ENCODE measurements at places on chromosomes 7 and 10. TPM values are rescaled to one million over a fixed set of nuclear protein-coding genes. Genes with fewer than 3 reads are reported as not detected.

ADRB1 gene
- polyA plus RNA-seq, result not detected

DNA sequence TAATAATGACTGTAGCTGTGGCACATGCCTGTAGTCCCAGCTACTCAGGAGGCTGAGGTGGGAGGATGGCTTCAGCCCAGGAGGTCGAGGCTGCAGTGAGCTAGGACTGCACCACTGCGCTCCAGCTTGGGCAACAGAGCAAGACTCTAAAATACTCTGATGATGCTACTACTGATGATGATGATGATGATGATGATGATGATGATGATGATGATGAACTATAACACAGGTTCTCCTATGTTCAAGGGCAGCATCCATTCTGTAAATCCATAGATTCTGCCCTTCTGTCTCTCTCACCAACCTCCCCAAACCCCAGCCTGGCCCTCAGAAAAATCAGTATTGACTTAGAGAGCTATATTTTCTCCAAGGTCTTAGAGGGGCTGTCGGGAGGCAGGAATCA, 22.8 kb upstream of the EN2 start:
- no peak for DNase-seq

DNA sequence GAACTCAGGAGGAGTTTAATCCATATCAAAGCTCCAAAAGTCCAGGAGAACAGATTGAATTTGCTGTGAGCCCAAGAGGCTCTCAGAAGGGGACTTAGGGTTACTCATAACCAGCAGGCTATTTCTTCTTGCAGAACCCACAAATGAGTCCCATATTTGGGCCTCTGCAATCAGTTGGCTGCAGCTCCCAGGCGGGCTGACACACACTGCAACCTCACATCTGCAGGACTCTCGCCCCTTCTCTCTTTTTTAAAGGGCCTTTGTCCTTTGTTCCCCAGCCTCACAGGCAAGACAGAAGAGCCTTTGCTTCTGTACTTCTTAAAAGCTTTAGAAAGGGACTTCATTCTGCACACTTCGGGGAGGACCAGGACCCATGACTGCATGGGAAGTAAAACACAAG, 26.7 kb downstream of the CREB3L2 start:
- DNase-seq, result no peak

ZNF212 gene
- polyA plus RNA-seq, result 9.3 TPM

DNA sequence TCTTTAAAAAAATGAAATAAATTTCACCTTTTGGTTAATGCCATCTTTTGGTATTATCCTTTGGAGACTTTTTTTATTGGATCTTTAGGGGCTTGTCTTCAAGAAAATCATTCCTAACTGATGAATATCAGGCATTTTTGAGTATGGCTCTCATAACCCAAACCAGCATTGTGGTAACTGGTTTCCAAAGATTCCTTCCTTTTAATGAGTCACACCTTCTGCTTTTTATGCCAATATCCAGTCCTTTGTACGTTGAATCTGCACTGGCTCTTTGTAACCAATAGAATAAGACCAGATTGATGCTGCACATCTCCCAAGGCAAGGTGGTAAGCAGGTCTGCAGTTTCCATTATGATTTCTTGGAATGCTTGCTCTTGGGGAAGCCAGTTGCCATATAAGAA, 89.1 kb downstream of the GPR158 start:
- no peak for DNase-seq

ADIRF gene
- polyA plus RNA-seq, result not detected

- no peak for DNase-seq
Observed at GRCh38 chr10:80909254-80909653, 371.6 kb downstream of the SH2D4B start.

GRCh38 chr7:25727446-25727845, 424.6 kb upstream of the NFE2L3 start:
- DNase-seq, result no peak

DNA sequence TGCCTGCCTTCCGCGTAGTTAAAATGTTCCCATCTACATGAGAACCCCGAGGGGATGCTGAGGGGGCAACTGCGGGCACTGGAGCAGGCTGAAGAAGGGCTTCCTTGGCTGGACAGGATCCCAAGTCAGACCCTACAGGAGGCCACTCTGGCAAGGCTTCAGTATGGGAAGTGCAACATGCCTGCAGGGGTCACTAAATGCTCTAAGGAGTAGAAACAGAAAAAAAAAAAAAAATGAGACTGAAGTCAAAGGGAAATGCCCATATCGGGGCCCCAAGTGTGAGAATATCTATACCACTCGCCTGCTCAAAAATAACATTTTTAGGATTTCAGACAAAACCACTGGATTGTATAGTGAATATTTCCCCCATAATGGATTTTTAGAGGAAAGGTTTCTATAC, 33.5 kb downstream of the FAM204A start:
- no peak for DNase-seq

- no peak for DNase-seq
Observed at GRCh38 chr7:114943953-114944744, 22.3 kb downstream of the MDFIC start.

C7orf57 gene
- 0.41 TPM for polyA plus RNA-seq

DNA sequence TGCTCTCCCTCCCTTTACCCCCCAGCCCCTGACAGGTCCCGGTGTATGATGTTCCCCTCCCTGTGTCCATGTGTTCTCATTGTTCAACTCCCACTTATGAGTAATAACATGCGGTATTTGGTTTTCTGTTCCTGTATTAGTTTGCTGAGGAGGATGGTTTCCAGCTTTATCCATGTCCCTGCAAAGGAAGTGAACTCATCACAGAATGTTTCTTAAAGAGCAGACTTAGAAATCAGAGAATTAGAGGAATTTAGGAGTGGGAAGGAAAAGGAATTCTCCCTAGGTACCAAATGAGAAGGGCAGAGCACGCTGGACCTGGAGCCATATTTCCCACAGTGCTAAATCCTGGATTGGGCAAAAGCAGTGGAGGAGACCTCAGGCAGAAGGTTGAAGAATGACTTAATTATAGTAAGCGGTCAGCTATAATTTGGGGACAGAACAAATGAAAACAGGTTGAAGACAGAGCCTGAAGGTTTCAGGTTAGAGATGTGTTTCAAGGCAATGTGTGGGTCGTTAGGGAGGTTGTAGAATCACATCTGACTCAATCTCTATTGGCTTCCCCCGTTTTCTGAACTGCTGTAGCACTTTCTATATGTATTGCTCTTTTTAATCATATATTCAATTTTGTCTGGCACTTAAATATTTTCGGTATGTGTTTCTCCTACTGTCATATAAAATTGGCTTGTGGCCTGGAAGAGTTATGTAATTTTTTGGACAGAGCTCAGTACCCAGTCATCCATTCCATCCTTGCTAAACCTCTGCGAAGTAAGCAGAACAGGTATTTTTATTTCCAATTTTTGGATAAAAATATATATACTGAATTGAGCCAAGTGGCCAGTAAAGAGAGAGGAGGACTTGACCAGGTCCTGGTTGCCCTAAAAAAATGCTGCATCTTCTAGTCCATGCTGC, 210.5 kb upstream of the KLF6 start:
- DNase-seq, result no peak

DNA sequence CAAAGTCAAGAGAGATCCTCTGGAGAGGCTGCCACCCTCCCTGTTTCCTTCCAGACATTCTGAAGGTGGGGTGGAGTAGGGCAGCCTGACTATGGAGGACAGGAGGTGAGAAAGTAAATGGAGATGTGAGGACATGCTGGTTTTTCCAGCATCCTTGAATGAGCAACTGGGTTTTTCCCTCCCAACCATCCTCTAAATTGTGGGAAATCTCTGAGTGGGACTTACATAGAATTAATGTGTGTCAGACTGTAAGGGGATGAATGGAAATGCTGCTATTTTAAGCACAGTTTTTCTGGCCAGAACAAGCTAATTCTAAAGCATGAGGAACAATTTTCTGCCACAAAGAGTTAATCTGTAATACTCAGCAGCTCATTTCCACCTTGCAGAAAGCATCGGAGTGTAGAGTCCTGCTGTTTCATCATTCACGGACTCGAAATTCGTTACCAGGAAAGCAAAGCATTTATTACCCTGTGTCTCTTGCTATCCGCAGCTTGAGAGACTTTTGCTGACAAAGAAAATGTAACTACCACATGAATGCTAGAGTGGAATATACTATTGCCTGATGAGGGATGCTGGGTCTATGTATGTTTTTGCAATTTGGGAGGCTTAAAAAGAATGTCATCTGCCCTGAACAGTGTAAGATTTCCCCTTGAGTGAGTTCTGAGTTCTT, 213.0 kb downstream of the CELF2 start:
- DNase-seq, result no peak

DNA sequence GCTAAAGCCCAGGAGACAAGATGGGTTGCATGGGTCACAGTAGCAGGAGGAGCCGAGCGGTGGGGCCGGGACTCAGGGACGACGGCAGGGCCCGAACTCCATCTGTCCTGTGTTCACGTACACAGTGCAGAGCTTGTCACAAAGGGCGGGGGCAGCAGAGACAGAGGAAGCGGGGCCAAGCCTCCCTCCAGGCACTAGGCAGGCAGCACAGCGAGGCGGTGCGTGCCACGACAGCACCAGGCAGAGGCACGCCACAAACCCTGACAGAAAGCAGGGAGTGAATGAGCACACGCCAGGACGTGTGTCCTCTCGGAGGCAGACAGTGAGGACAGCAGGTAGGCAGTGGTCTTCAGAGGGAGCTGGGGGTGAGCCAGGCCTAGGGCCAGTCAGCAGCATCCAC, 177.8 kb downstream of the MAD1L1 start:
- no peak for DNase-seq

EGFR gene
- polyA plus RNA-seq, result 30.7 TPM

DNA sequence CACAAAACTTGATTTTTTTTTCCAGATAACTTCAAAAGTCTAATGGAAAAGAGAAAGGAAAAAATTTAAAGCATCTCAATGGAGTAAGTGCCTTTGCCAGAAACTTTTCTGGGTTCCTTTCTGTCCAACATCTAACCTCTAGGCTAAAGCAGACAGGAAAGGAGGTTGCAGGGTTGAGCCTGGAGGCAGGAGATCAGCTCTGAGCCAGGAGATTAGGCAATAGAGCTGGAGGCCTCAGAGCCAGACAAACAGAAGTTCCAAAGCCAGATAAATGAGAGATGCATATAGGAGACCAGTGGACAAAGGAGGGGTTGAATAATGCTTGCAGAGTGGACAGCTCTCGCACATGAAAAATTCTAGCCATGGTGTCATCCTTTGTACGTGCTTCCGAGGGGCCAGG, 42.9 kb downstream of the CHN2 start:
- no peak for DNase-seq

GRCh38 chr7:122423591-122423990, 119.0 kb upstream of the FEZF1 start:
- no peak for DNase-seq

TFEC gene
- 0.02 TPM for polyA plus RNA-seq

GRCh38 chr10:123136806-123137642, 1.3 kb downstream of the HMX3 start:
- no peak for DNase-seq

DNA sequence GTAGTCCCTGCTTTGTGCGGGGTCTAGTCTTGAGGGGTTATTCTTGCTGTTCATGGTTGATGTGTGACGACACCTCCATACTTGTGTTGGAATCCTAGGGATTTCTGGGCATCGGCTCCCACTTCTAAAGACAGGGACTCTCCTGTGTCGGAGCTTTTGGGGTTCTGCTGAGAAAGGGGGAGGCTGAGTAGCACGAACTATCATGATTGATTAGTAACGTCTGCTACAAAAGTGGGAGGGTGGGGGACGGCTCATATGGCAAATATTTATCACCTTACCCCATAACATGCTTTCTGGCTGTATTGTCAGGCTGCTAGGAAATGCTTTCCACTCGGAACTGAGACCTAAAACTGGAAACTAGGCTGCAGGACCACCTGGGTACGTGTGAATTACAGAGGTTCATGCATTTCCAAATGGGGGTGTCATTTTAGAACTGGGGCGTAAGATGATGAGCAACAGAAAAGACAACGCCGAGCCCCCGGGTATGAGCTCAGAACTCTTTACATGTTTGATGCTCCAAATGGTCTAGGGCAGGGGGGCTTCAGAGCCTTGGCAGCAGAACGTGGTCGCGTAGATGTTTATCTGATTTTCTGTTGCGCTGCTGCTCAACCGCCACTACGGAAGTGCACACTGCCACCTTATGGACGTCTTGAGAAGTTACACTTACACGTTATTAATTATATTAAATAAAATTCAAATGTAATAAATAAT, 15.1 kb upstream of the NME8 start:
- peak; percentile 60 for DNase-seq

TMEM229A gene
- 0.88 TPM for polyA plus RNA-seq

- no peak for DNase-seq
Observed at GRCh38 chr10:3537518-3537917, 247.5 kb downstream of the KLF6 start.

CALHM3 gene
- not detected for polyA plus RNA-seq

XRCC2 gene
- 3.4 TPM for polyA plus RNA-seq

GRCh38 chr10:17989908-17990767, 38.4 kb downstream of the SLC39A12 start:
- no peak for DNase-seq

DNA sequence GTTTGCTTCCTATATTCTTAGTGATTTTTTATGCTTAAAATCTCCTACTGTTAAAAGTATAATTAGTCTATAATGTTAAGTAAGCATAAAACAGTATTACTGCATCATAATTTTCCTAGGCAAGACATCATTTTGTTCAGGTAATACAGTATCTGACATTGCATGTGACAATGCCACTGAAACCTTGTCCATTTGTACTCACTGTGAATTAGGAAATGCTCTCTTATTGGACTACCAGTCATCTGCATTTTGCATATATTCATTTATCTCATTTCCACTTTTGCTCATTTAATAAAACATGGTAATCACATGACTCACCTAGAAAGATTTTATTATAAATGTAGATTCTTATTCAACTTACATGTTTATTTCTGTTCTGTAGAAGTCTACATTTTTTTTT, 379.1 kb downstream of the ETV1 start:
- DNase-seq, result no peak

CLDN4 gene
- 4.6 TPM for polyA plus RNA-seq

- DNase-seq, result no peak
Observed at GRCh38 chr7:157539521-157539920, 202.7 kb downstream of the DNAJB6 start.

GRCh38 chr10:107740962-107741690, 576.6 kb upstream of the SORCS1 start:
- no peak for DNase-seq

GRCh38 chr7:63789378-63790176, 209.1 kb upstream of the ZNF722 start:
- DNase-seq, result peak; percentile 94

AKR1D1 gene
- not detected for polyA plus RNA-seq

DNA sequence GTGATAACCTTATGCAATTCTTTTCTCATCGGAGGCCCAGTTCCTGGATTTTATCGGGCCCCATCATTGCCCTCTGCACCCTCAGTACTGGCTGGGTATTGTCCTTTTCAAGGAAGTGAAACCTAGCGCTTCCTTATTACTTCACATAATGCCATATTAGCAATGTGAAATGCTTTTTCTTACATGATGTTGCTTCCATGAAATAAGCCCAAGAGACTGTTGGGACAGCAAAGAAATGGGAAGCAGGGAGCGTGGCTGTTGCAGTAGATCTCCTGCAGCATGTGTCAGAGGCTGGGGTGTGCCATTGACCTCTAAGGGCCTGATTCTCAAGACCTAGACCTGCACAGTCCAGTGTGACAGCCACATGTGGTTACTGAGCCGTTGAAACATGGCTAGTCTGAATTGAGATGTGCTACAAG, 8.1 kb downstream of the CHN2 start:
- no peak for DNase-seq

All from SK-N-SH (cell line).